B cell (primary cell): ENCODE measurements at places on chromosomes 16 and 17. TPM values are rescaled to one million over a fixed set of nuclear protein-coding genes. Genes with fewer than 3 reads are reported as not detected.

DNA sequence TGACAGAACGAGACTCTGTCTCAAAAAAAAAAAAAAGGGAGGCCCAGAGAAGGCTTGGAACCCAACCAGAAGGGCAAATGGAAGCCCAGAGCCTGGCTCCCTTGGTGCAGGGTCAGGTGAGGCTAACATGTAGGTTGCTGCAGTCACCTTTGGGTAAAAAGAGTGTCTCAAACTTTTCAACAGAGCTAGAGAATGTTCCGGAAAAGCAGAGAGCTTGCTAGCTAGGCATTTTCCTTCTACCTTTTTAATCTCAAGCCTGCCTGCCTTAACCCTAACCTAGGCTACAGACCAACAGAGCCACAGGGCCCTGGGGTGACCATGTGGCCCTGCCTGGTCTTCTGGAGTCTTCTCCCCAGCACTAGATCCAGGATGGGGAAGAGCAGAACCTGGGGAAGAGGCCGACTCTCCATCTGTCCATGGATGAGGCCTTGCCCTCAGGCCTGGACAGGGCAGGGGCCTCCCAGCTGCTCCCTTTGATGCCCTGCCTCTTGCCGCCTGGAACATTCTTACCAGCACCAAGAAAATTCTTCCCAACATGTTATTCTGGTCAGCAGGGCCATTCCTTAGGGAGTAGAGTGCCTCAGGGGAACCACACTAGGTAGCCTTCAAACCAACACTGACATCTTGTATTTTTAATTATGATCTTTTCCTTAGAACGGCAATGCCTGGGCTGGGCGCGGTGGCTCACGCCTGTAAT is 30.1 kb downstream of the SLC43A2 start:
- no peak overlapping the region for H3K27ac ChIP-seq
- DNase-seq, result no peak
- H3K27me3 ChIP-seq, result no peaks in the 10 kb centered on the region
- H3K4me3 ChIP-seq, result no peak overlapping the region
- H3K36me3 ChIP-seq, result no peaks in the 10 kb centered on the region

Gene OR3A3
- not detected in 2 replicates for total RNA-seq

DNA sequence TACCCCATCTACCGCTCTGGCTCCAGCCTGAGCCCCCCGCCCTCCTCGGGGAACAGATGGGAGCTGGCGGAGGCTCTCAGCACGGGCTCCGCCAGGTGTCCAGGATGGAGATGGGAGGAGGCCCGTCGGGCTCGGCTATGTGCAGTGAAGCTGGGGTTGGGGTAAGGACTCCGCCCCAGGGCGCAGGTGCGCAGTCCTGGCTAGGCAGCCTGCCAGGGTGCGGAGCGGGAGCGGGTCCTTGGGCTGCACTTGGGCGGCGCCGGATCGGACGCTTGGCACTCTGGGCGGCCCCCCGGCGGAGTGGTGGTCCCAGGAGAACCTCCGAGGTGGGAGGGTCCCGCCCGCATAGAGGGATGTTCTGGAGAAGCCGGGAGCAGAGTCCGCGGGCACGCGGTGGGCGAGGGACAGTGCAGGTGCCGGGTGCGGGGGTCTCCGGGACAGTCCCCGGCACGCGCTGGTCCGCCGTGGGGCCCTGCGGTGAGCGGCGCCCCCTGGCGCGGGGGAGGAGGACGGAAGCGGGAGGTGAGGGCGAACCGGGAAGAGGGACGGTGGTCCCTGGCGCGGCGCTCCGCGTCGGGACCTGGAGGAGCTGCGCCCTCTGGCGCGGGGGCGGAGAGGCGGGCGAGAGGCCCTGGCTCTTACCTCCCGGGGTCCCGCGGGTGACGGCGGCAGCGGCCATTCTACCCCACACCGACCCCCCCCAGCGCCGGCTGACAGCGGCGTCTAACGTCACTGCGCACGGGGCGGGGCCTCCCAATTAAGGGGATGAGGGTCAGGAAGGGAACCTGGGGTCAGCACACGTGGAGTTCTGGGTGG is at the start of gene CAMTA2:
Gene CAMTA2 (minus strand): TSS at position 725 of the 816 bp plus-strand sequence. CDS start 1,453 bp downstream, outside the sequence.
- DNase-seq, result peak; percentile 91
- peak within 1 kb of the TSS; percentile 90 for H3K27ac ChIP-seq
- no peaks in the 10 kb centered on the region for H3K27me3 ChIP-seq
- H3K36me3 ChIP-seq, result peaks cover 10% of the 10 kb centered on the region
- peak within 1 kb of the TSS; percentile 67 for H3K4me3 ChIP-seq

DNA sequence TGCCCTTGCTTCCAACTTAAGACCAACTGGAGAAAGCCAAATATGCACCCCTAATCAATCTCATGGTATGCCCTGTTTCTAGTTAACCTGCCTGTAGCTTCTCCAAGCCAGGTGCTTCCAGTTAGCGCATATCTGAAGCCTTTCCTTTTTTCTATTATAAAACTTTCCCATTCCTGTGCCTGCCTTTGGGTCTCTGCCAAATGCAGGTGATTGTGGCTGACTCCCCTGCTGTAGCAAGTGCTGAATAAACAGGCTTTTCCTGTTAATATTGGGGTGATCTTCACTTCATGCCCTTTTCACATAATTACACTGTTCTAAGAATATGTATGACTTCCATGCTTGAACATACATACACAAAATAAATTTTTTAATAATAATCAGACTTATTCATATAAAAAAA is 207.4 kb downstream of the TANC2 start:
- H3K27ac ChIP-seq, result no peak overlapping the region
- H3K36me3 ChIP-seq, result no peaks in the 10 kb centered on the region
- no peaks in the 10 kb centered on the region for H3K27me3 ChIP-seq
- DNase-seq, result no peak
- no peak overlapping the region for H3K4me3 ChIP-seq
- H3K4me1 ChIP-seq, result no peaks in the 10 kb centered on the region

Gene KIF1C
- total RNA-seq, result 29.6 and 41.5 TPM in 2 replicates

- peaks cover 2% of the 10 kb centered on the region for H3K27me3 ChIP-seq
- no peak overlapping the region for H3K4me3 ChIP-seq
- H3K4me1 ChIP-seq, result no peaks in the 10 kb centered on the region
- H3K36me3 ChIP-seq, result no peaks in the 10 kb centered on the region
- no peak overlapping the region for H3K27ac ChIP-seq
- no peak for DNase-seq
These were observed 21.2 kb downstream of the CRISPLD2 start for GRCh38 chr16:84840687-84841627.

GRCh38 chr17:80000981-80001775 is 34.5 kb downstream of the TBC1D16 start:
- H3K36me3 ChIP-seq, result no peaks in the 10 kb centered on the region
- no peak for DNase-seq
- no peak overlapping the region for H3K4me3 ChIP-seq
- peaks cover 25% of the 10 kb centered on the region for H3K4me1 ChIP-seq
- no peaks in the 10 kb centered on the region for H3K27me3 ChIP-seq

- no peaks in the 10 kb centered on the region for H3K27me3 ChIP-seq
- no peak overlapping the region for H3K27ac ChIP-seq
- no peaks in the 10 kb centered on the region for H3K4me1 ChIP-seq
- no peak for DNase-seq
These were observed 85.1 kb upstream of the TBX2 start for GRCh38 chr17:61314368-61315078.

DNA sequence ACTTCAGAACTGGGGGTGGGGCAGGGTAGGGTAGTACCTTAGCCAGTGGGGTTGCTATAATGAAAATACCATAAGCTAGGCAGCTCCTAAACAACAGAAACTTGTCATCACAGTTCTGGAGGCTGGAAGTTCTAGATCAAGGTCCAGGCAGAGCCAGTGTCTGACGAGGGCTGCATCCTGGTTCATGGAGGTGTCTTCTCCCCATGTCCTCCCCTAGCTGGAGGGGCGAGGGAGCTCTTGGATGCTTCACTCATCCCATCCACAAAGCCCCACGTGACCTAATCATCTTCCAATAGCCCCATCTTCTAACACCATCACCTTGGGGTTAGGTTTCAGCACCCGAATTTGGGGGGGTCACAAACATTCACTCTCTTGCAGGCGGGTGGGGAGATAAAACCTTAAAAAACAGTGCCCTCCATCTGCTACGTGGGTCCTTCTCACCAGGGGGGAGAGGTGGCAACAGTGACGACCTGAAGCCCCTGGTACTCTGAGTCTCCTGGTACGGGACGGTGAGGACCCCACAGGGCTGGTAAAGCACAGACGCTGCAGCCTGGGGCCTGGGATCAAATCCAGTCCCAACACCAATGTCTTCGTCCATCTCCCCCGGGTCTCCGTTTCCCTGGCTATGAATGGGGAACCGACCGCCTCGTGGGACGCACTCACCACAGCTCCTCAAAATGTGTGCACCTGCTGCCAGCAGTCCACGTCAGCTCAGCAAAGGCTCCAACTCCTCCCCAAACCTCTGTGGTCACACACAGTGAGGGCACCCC is 22.8 kb downstream of the RAB40B start:
- no peaks in the 10 kb centered on the region for H3K27me3 ChIP-seq
- no peak overlapping the region for H3K27ac ChIP-seq
- DNase-seq, result no peak

GRCh38 chr17:67157732-67158639 is 87.0 kb downstream of the HELZ start:
- H3K27ac ChIP-seq, result no peak overlapping the region
- no peak for DNase-seq
- no peaks in the 10 kb centered on the region for H3K27me3 ChIP-seq
- no peak overlapping the region for H3K4me3 ChIP-seq

Gene C16orf96
- 0.66 and 0.79 TPM in 2 replicates for total RNA-seq

GRCh38 chr16:50460538-50461399 is 87.4 kb upstream of the NKD1 start:
- H3K27me3 ChIP-seq, result no peaks in the 10 kb centered on the region
- H3K36me3 ChIP-seq, result no peaks in the 10 kb centered on the region
- H3K27ac ChIP-seq, result no peak overlapping the region
- no peak for DNase-seq
- H3K4me3 ChIP-seq, result no peak overlapping the region

- H3K27me3 ChIP-seq, result no peaks in the 10 kb centered on the region
These were observed 505.8 kb upstream of the ERCC4 start for GRCh38 chr16:13414154-13414553.

DNA sequence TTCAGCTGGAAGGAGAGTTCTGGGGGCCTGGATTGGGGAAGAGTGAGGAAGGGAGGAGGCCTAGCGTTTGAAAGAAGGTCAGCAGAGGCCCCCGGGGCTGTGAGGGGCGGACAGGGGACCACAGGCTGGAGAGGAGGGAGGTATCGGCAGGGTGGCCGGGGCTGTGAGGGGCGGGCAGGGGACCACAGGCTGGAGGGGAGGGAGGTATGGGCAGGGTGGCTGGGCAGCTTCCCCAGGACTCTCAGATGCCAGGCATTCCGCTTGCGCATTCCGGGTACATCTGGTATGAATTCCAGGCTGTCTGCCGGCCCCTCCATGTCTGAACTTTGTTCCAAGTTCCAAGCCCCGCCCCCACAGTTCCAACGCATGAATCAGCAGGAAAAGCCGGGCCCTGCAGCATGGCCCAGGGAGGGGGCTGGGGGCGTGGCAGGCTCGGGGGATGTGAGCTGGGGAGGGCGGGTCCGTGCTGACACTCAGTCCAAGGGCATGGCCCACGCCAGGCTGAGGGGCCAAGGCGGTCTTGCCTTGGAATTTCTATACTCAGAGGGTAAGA is 4.3 kb upstream of the TLCD2 start:
- H3K4me1 ChIP-seq, result peaks cover 37% of the 10 kb centered on the region
- H3K27me3 ChIP-seq, result no peaks in the 10 kb centered on the region
- H3K4me3 ChIP-seq, result no peak overlapping the region
- H3K27ac ChIP-seq, result no peak overlapping the region

Gene GJD3
- not detected in 2 replicates for total RNA-seq

Gene COX10
- total RNA-seq, result 19.2 and 21.8 TPM in 2 replicates

- no peak overlapping the region for H3K4me3 ChIP-seq
- H3K36me3 ChIP-seq, result no peaks in the 10 kb centered on the region
- no peaks in the 10 kb centered on the region for H3K4me1 ChIP-seq
- no peak for DNase-seq
- no peaks in the 10 kb centered on the region for H3K27me3 ChIP-seq
These were observed 39.7 kb downstream of the TBCD start for GRCh38 chr17:82791532-82791931.

DNA sequence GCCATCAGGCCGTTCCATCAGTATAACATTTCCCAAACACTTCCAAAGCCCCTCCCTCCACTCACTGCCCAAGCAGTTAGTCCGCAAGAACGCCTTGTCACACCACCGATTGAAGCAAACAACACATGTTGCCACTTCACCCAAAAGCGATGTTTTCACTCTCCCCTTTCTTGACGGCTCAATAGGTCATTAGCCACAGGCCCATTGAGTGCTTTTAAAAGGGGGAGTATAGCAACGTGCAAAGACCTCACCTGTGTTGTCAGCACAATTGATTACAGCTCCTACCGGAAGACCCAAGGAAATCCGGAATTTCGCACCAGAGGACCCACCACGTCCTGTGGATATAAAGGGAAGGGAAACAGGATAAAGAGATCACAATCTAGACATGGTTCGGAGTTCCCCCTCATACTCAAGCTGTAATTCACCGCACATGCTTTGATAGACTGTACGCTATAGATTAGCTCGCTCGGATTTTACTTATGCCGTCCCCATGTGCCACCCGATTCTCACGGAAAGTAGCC is 690 bp downstream of the RPL23 start:
- peaks cover 46% of the 10 kb centered on the region for H3K36me3 ChIP-seq
- peaks cover 27% of the 10 kb centered on the region for H3K4me1 ChIP-seq
- no peaks in the 10 kb centered on the region for H3K27me3 ChIP-seq
- peak overlapping the region; percentile 70 for H3K4me3 ChIP-seq

Gene TBC1D3K
- total RNA-seq, result not detected in 2 replicates

Gene FNDC8
- total RNA-seq, result not detected in 2 replicates

GRCh38 chr16:27726621-27727261 is 176.8 kb downstream of the KATNIP start:
- peaks cover 11% of the 10 kb centered on the region for H3K36me3 ChIP-seq
- H3K27me3 ChIP-seq, result no peaks in the 10 kb centered on the region
- no peaks in the 10 kb centered on the region for H3K4me1 ChIP-seq

GRCh38 chr17:2092253-2092652 is 37.4 kb downstream of the HIC1 start:
- no peak overlapping the region for H3K27ac ChIP-seq
- H3K4me1 ChIP-seq, result peaks cover 34% of the 10 kb centered on the region
- H3K36me3 ChIP-seq, result no peaks in the 10 kb centered on the region
